Esophagus (tissue), 2 donors: ENCODE measurements at places on chromosomes 4 and X. TPM values are rescaled to one million over a fixed set of nuclear protein-coding genes. Genes with fewer than 3 reads are reported as not detected.

Gene HPGDS
- polyA plus RNA-seq, result 0.33 TPM

Gene ACSL4
- polyA plus RNA-seq, result 7.4 TPM

Gene XG
- polyA plus RNA-seq, result 12.6 TPM

Gene TMEM31
- 0.05 TPM for polyA plus RNA-seq

Gene IL3RA
- polyA plus RNA-seq, result 2.7 TPM

Gene NEUROG2
- not detected for polyA plus RNA-seq

Gene TMPRSS11B
- 1,112 TPM for polyA plus RNA-seq
